ENCODE measurements at places on chromosomes 7 and 10.

GRCh38 chr7:79504607-79505389 is 51.3 kb upstream of the MAGI2 start:
- DNase-seq: no peak

GRCh38 chr7:29332875-29333855 is 138.6 kb downstream of the CHN2 start:
- DNase-seq: no peak

DNA sequence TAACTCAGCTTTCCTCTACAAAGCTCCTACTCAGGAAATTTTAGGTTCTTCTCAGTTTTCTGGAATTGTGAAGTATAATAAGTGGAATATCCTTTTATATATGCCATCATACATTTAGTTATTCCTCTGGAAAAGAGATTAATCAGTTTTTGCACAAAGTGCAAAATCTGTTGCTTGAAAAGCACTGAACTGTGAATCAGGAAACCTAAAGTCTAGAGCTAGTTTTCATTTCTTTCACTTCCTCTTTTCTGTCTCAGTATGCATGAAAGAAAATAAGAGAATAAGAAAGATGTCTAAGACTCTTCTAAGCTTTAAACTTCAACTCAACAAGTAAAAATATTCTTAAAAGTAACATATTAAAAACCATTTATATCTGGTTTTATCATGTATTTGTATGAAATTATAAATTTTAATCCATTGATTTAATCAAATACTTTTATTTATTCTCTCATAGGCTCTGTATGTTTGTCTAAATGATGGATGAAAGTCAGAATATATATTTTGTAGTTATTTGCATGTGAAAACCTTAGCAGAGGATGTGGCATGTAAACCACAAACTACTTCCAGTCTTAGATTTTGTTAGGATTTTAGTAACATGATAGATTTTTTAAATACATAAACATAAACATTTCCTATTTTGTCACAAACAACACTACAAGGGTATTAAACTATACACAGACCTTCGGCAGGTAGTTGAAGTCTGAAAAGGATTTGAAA is 1073.0 kb downstream of the XPNPEP1 start:
- no peak for DNase-seq

DNA sequence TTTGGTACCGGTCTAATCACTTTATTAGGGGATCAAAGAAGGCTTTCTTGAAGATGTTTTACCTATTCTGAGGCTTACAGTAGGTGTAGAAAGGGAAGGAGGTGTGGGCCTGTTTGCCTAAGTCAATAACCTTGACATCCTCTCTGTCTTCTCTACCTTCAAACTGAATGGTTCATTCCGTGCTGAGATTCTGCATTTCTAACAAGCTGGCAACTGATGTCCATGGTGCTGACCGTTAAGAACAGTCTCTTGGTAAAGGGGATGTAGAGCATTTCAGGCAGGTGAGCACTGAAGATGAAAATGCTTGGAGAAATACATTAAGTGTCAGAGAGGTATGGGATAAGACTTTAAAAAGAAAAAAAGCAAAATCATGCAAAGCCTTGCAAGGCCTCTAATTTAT is 51.5 kb upstream of the DGKB start:
- no peak for DNase-seq

- DNase-seq: no peak
Observed at GRCh38 chr7:28572321-28573058, 160.2 kb downstream of the CREB5 start.

DNA sequence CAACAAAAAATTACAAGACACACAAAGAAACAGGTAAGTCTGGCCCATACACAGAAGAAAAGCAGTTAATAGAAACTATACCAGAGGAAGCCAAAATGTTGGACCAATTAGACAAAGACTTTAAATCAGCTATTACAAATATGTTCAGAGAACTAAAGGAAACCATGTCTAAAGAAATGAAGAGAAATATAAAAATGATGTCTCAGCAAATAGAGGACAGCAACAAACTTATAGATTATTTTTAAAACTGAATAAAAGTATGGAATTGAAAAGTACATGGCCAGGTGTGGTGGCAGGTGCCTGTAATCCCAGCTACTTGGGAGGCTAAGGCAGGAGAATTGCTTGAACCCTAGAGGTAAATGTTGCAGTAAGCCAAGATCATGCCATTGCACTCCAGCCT is 58.5 kb downstream of the LHFPL3 start:
- no peak for DNase-seq

- DNase-seq: no peak
Observed at GRCh38 chr7:68922850-68923249, 675.4 kb upstream of the AUTS2 start.

DNA sequence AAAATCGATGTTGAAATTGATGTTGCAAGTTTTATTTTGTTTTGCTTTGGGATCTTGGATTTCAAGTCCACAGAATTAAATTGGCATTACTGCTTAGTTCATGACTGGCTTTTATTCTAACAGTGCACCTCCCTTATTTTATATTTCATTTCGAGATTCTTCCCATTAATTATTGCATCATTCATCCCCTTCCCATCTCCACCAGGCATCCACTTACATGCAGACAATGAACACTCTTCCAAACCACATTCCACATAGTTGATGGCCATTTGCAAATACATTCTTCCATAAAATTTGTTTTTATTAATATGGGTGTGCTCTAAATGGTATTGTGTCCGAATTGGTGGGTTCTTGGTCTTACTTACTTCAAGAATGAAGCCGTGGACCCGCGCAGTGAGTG is 15.6 kb upstream of the SCIN start:
- DNase-seq: no peak
